Activated CD8-positive, alpha-beta memory T cell treated with anti-CD3 and anti-CD28 coated beads, Interleukin-2, amount 10 ng/mL, durations not matched to agents 7 days and 5 days (primary cell): ENCODE measurements at places on chromosomes 11 and 22. TPM values are rescaled to one million over a fixed set of nuclear protein-coding genes. Genes with fewer than 3 reads are reported as not detected.

DNA sequence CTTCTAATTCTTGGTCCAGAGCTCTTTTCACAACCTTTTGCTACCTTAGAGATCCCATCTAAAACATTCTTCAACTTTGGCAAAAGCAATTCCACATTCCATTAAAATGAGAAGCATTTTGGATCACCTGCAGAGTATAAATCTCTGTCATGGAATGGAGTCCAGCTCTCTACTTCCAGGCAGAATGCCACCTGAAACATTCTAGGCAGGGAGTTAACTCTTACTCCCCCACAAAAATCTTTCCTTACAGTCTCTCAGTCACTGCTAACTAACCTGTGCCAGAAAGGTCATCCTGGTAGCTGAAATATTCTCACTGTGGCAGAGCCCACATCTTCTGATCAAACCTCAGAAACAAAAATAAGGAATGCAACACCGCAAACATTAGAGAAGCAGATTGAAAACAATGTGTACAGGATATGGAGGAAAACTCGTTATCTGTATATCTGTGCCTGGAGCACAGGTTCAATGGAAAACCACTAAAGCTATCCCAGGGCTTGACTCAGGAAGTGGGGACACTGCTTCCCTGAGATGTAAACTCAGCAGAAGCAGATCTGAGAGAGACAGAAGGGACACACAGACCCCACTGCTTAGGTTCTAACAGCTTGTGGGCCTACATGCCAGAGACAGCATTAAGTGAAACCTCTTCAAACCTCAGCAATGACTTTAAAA lies 78.9 kb downstream of the KCNC1 start:
- no peak for DNase-seq

- no peak for DNase-seq
Measured at GRCh38 chr11:4727171-4727570, 22.6 kb downstream of the MMP26 start.

DNA sequence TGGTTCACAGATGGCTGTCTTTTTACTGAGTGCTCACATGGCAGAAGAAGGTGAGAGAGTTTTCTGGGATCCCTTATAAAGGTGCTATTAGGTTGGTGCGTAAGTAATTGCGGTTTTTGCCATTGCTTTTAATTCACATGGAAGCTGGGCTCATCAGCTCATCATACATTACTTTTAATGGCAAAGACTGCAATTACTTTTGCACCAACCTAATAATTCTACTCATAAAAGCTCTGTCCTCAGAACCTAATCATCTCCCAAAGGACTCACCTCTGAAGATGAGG lies 23.0 kb downstream of the RCN1 start:
- DNase-seq: no peak

GRCh38 chr11:75595429-75595828 lies 33.4 kb downstream of the SERPINH1 start:
- DNase-seq: no peak

HINFP gene
- 40.4 TPM for total RNA-seq

XKR3 gene
- total RNA-seq: 0.18 TPM
